ENCODE measurements at places on chromosomes 2 and 18.

DNA sequence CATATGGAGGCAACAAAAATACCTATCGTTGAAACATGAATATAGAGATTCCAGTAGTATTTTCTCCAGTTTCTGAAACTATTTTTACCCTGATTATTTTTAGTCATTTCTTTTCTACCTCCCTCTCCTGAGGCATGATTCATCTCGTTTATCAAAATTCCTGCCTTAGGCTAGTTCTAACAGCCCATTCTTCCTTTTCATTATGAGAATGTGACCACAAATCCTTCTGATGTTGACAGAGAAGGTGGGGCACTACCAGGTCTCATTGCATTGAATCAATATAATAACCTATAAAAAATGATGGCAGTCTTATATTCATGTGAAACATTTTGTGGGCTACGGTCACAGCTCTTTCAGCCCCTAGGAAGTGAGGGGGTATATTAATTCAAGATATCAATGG lies 406.5 kb upstream of the UBE2E3 start:
- DNase-seq: no peak

DNA sequence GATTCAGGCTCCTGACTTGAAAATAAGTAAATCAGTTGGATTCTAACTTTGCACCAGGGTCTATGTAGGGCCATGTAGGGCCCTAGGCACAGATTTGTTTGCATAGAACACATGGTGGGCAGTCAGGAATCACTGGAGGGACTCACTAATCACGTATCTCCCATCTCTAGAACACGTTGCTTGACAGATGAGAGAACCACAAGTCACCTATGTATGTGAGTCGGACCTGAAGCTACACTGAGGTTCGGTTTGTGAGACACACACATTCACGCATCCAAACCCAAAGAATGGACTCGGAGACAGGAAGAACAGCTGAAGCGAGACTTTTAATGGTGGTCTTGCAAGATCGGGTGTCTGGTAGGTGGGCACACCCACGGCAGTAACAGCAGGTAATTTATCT lies 157.0 kb downstream of the ZNF516 start:
- no peak for DNase-seq

GRCh38 chr2:191478799-191479679 lies 198.9 kb upstream of the NABP1 start:
- no peak for DNase-seq

- no peak for DNase-seq
These were observed at the start of gene DAW1 for GRCh38 chr2:227871375-227871791. DAW1 (plus strand) TSS chr2:227871631; CDS start chr2:227871690, 59 bp downstream.

GRCh38 chr2:55085113-55086040 lies 35.1 kb upstream of the RTN4 start:
- DNase-seq: no peak
